ENCODE measurements at places on chromosomes 4 and X.

DNA sequence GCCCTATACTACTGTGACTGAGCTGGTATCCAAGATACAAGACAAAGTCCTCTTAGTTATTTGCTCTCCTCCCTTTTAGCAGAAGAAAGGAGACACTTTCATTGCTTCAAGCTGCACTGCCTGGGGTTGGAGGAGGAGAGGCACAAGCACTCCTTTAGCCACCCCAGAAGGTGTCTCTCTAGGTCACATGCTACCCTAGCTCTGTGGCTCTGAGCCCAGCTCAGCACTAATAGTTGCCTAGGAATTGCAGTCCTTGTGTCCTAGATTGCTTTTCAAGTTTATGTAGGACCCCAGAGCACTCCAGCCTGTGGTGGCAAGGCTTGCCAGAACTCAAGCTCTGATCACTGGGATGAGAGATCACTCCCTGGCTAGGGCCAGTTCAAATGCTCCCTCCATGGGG, 24.4 kb upstream of the LHFPL1 start:
- DNase-seq: no peak

DNA sequence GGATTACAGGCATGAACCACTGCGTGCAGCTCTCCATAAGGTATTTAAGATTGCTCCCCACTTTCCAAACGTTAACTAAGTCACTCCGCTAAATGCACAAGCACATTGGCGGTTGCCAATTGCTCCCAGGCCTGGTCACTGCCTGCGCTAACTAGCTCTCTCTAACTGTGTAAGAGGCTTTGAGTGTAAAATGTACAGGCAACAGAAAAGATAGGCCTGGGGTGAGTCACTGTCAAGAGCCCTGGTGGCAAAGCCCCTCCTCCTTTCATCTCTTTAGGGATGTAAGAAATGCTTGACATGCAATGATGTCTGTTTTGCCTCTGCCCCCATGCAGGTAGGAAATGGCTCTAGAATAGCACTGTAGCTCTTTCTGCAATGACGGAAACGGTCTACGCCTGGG, 329.7 kb upstream of the GATB start:
- no peak for DNase-seq

DNA sequence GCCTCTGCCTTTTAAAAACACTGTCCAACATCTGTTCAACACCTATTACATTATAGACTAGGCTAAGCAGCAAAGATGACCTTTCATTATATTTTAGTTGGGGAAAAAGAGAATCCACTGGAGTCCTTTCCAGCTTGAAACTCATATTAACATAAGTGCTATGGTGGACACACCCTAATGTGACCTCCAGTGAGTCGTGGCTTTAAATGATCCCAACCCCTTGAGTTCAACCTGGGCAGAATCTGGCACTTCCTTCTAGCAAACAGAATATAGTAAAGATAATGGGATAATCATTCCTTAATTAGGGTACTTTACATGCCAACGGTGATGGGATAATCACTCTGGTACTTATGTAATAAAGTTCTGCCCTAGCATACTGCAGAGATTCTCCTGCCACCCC, 162.6 kb downstream of the MAB21L2 start:
- DNase-seq: no peak

DNA sequence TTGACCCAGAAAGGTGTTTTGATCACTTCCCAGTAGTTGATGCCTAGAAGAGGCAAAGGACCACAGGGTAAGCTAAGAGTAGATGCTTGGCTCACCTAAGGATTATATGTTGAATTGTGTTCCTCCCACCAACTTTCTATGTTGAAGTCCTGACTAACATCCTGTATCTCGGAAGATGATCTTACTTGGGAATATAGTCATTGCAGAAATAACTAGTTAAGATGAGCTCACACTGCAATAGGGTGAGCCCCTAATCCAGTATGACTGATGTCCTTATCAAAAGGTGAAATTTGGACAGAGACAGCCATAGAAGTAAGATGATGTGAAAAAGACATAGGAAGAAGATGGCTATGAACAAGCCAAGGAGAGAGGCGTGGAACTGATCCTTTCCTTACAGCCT, 3.3 kb upstream of the HMGB2 start:
- DNase-seq: no peak

GRCh38 chr4:125008676-125009075, 296.1 kb upstream of the ANKRD50 start:
- DNase-seq: no peak

DNA sequence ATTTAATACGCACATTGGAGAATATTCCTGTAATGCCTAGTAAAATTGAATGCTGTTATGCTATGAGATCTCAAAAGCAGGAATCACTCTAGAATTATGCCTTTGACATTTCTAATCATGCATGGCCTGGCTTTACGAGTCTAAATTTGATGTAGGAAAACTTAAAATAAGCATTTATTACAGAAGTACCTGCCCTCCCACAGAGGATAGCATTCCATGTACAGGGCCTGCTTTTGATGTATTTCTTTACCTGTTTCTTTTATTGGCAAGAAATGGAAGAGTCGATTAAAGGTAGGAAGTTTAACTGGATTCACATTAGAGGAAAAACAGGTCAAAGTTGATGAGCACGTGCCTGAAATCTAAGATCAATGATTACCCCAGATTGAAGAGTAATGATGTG, 219.5 kb downstream of the PCDH7 start:
- no peak for DNase-seq

DNA sequence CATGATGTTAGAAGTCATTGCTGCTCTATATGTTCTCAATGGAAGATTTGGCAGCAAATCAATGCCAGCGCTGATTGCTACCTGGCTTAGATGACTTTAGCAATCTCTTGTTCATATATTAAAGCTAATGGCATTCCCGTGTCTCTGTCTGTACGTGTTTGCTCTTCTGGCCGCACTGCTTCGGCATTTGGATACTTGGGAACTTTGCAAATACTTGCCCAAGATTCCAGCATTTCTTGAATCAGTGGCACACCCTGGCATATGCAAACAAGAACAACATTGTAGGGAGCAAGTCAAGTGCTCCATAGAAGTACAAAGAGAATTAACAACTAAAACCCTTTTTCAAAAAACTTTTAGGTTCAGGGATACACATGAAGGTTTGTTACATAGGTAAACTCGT, 128.9 kb upstream of the TMEM164 start:
- DNase-seq: no peak

DNA sequence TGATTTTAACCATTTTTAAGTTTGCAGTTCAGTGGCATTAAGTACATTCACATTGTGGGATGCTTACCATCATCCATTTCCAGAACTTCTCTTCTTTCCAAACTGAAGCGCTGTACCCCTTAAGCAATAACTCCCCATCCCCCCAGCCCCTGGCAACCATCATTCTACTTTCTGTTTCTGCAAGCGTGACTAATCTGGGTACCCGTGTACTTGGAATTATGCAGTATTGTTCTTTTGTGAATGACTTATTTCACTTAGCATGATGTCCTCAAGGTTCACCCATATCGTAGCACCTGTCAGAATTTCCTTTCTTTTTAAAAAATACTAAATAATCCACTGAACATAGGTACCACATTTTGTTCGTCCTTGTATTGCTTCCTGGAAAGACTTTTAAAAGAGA, 32.9 kb downstream of the USP9X start:
- no peak for DNase-seq
